ENCODE measurements at places on chromosomes 6 and 20. TPM values are rescaled to one million over a fixed set of nuclear protein-coding genes. Genes with fewer than 3 reads are reported as not detected.

The SLC35B3 gene
- 31.2 TPM for total RNA-seq

The ZC2HC1B gene
- not detected for total RNA-seq

The TCP11 gene
- total RNA-seq, result 0.46 TPM

The SYCP2 gene
- 0.32 TPM for total RNA-seq

The TNFRSF6B gene
- total RNA-seq, result 95.5 TPM

The POLR1H gene
- 28.2 TPM for total RNA-seq

The SLC4A11 gene
- 1.2 TPM for total RNA-seq

The OPN5 gene
- not detected for total RNA-seq
